ENCODE measurements at places on chromosomes 4 and X.

GRCh38 chr4:25677157-25677556 lies 21.5 kb downstream of the SLC34A2 start:
- DNase-seq, result no peak

- no peak for DNase-seq
These were observed 318.4 kb upstream of the GIMD1 start for GRCh38 chr4:106687026-106687425.

DNA sequence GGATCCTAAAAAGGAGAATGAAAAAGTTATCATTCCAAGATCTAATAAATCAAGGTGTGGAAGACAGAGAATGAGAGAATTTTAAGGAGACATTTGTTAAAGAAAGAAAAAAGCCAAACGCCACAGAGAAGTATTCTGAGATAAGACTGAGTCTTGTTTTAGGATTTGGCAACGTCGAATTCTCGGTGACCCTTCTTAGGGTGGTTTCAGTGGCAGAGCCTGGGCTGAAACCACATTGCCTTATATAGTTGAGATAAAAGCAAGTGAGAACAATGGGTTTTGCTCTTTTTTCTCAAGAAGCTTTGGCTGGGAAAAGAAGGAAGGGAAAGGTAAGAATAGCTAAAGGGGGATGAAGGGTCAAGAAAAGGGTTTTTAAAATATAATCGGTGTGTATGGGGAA lies 209.4 kb downstream of the VEGFC start:
- no peak for DNase-seq

DNA sequence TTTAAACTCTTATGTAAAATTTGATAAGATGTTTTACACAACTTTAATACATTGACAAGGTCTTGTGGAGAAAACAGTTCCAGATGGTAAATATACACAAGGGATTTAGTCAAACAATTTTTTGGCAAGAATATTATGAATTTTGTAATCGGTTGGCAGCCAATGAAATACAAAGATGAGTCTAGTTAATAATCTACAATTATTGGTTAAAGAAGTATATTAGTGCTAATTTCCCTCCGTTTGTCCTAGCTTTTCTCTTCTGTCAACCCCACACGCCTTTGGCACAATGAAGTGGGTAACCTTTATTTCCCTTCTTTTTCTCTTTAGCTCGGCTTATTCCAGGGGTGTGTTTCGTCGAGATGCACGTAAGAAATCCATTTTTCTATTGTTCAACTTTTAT lies at the start of gene ALB:
Gene ALB (plus strand): TSS at position 246 of the 400 bp plus-strand sequence. CDS start 41 bp downstream, at position 287.
- no peak for DNase-seq

DNA sequence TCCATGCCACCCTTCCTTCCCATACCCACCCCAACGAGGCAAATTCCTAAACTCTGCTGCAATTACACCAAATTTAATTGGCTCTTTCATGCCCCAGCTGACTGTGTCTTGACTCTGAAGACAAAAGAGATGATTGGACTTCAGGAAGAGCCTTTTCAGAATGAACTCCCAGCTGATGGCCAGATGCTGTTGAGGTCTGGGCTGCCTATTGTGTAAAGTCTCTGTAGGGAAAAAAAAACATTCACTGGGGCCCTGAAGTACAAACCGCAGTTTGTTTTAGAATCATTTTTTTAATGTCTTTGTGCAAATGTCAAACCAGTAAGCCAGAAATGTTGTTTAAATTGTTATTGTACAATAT lies 174.8 kb downstream of the HHIP start:
- no peak for DNase-seq

DNA sequence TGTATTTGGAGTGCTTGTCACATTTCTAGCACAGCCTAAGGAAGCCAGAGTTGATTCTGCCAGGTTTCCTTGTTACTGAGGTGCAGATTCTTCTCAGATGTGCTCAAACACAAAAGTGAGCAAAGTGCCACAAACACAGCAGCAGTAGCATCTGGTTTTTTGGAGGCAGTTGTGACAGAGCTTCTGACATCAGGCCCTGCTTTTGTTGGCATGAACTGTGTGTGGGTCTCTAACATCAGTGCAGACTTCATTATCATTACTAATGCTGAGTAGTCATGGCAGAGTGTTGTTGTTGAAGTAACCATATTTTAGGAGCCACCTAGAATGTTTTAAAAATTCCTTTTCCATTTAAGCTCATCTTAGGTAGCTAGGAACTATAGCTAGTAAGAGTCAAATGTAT lies 656.6 kb downstream of the ANKRD50 start:
- no peak for DNase-seq

DNA sequence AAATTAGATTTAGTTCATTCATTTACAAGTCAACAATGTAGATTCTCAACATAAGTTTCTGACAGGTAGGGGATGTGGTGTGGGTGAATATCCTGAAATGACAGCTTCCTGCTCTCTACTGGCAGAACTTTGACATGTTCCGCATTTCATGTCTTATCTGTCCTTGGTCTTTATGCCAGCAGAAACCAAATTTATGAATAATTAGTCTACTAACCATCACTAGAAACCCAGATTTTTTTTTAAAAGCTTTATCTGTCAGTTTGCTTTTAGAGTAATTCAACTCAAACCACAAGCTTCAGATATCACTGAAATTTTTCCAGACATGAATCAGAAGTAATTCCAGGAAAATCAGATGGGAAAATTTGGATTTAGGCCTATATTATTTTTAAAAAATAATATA lies 17.9 kb downstream of the COQ2 start:
- no peak for DNase-seq

- DNase-seq, result no peak
These were observed 20.5 kb downstream of the GLRB start for GRCh38 chr4:157096439-157096838.

DNA sequence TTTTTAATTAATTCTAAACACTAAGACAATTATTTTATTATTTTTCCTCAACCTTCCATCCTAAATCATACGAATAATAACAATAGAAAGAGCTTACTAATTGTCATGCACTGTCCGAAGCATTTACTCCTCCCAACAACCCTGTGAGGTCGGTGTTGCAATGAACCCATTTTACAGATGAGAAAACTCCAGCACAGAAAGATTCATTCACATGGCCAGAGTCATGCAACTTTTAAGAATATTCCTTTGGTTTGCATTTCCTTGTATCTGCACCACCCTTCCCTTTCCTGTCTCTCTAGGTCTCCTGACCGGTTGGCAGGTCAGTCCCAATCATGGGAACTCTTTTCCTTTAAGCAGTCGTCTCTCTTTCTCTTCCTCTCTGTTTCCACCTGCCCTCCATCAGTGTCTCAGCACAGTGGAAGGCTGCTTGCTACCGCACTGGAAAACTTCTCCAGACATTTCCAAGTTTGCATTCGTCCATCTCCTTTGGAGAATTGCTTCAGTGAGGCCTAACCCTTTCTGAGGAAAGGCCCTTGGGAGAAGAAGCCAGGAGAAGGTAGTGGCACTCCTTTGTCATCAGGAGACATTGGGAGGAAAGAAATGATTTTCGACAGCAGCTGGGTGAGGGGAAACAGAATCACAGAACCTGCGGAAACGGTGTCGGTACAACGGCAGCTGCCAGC lies 1.9 kb upstream of the TMSB4X start:
- no peak for DNase-seq

GRCh38 chr4:11548597-11549082 lies 119.9 kb upstream of the HS3ST1 start:
- DNase-seq, result no peak

DNA sequence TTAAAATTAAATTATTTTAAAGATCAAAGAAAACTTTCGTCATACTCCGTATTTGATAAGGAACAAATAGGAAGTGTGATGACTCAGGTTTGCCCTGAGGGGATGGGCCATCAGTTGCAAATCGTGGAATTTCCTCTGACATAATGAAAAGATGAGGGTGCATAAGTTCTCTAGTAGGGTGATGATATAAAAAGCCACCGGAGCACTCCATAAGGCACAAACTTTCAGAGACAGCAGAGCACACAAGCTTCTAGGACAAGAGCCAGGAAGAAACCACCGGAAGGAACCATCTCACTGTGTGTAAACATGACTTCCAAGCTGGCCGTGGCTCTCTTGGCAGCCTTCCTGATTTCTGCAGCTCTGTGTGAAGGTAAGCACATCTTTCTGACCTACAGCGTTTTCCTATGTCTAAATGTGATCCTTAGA lies at the start of gene CXCL8:
Gene CXCL8 (plus strand): TSS at position 217 of the 426 bp plus-strand sequence. CDS start 90 bp downstream, at position 307.
- DNase-seq, result no peak

- no peak for DNase-seq
These were observed 48.0 kb downstream of the SEPTIN11 start for GRCh38 chr4:76997532-76997931.

- DNase-seq, result no peak
These were observed 26.3 kb downstream of the DCLK2 start for GRCh38 chr4:150104404-150105027.

DNA sequence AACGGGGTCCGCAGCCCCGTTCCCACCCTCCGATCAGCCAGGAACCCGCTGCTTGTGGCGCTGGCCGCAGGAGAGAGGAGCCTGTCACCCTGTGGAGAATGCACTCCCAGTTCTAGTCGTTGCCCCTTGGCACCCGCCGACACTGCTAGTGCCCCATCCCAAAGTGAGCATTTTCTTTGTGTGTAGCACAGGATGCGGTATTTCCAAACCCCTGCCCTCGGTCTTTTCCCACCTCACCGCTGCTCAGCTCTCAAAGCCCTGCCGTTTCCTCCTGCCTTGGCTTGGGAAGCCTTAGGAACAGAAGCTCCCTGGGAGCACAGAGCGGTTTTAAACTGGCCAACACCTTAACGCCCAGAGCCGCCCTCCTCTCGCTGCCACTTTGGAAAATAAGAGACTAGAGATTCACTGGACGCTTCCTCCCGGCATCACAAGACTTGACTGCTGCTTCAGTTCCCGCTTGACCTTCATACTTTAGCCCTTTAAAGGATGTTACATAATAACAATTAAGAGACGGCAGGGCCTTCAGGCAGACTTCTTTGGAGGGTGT lies 772 bp downstream of the CYP4V2 start:
- DNase-seq, result no peak

GRCh38 chr4:78599931-78600375 lies 48.4 kb downstream of the ANXA3 start:
- DNase-seq, result no peak

DNA sequence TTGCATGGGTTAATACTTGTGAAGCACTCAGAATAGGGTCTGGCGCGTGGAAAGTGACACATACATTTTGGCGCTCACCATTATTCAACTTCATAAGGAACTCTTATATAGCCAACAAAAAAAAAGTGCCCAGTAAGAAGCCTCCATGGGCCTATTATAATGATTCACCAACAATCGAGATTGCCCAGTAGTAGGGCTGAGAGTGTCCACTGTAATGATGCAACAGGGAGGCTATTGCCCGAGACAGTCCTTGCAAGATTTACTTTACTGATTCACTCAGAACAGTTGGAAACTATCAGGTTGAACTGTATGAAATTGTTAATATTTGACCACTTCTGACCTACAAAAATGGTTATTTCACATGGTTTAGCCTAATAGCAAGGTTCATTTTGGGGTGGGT lies 86.0 kb downstream of the PJA1 start:
- DNase-seq, result no peak

- DNase-seq, result no peak
These were observed 16.3 kb upstream of the ZNF827 start for GRCh38 chr4:145954924-145955339.

DNA sequence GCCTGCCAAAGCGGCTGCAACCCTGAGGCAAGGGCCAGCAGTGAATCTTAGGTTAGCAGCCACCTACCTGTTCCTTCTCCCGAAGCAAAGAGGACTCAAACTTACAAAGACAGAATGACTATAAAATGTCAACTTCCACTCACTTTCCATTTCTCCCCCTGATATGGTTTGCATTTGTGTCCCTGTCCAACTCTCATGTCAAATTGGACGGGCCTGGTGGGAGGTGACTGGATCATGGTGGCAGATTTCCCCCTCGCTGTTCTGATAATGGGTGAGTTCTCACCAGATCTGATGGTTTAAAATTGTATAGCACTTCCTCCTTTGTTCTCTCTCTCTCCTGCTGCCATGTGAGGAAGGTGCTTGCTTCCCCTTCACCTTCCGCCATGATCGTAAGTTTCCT lies 35.3 kb upstream of the TMEM154 start:
- DNase-seq, result no peak

DNA sequence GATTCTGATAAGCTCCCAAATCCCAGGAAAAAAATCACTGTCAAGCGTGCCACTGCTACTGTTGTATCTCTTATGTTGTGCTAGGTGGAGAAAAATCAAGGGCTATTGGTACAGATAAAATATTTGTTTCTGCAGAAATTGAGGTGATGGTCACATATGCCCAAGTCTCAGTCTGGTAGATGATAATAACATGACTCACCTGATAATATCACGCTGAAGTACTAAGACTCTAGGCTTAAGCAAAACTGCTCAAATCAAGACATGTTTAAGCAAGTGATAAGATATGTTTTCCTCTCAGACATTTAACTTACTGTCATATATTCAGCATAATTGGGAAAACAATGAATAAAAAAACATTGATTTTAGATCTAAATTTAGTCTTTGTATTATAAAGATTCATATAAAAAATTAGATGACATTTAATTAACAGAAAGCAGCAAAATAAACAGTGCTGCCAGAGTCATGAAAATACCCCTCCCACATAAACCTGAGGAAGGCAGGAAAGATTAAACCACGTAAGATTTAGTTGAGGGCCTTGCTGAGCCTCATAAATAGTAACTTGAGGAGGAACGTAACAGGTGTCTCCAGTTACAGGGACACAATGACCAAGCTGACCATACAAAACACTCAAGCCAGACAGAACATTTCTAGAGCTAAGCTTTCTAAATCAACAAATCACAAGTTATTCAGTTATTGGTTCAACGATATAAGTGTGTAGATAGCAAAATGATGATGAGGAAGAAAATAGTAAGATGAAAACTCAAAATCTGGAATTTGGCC lies 143.5 kb downstream of the CHM start:
- no peak for DNase-seq

- no peak for DNase-seq
These were observed 56.7 kb downstream of the MID1IP1 start for GRCh38 chrX:38857736-38858523.

GRCh38 chr4:56086073-56086541 lies 137.4 kb downstream of the CEP135 start:
- no peak for DNase-seq

- DNase-seq, result no peak
These were observed 82.4 kb downstream of the MTNR1A start for GRCh38 chr4:186472948-186473347.

DNA sequence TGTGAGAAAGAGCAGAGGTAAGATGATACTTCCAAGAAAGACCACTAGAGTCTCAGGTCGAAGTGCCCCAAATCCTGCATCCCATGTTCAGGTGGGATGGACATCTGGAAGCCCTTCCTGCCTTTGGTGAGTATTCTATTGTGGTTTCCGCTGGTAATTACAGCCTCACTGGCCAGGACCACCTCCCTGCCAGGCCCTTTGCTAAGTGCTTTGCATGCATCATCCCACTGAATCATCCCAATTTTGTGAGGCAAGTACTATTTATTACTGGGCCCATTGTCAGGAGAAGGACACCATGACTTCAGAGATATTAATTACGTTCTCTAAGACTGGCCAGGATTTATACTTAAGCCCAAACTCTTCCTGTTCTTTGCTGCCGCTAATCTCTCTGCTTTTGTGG lies 10.7 kb upstream of the PASD1 start:
- DNase-seq, result no peak

- DNase-seq, result no peak
These were observed 4.6 kb upstream of the ANTXR2 start for GRCh38 chr4:80077639-80078038.

- DNase-seq, result no peak
These were observed 15.2 kb upstream of the YTHDC1 start for GRCh38 chr4:68365068-68365467.

All from GM12864 (cell line).